ENCODE measurements at places on chromosomes 16 and 17. TPM values are rescaled to one million over a fixed set of nuclear protein-coding genes. Genes with fewer than 3 reads are reported as not detected.

DNA sequence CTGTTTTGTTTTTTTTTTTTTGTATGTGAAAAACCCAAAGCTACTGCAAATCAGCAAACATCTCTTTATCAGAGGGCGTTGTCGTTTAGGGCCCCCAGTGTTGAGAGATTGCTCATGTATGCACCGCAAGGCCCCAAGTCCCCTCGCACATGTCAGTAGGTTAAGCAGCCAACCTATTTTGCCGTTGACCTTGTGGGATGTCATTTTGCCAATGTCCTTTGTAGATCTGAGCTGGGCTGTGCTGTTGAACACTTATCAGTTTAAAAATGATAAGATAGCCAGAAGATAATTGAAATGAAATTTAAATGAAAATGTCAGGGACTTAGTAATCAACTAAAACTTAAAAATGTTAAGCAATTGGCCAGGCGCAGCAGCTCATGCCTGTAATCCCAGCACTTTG lies 26.2 kb downstream of the ARSG start:
- no peaks in the 10 kb centered on the region for H3K36me3 ChIP-seq
- DNase-seq: no peak
- H3K27me3 ChIP-seq: no peaks in the 10 kb centered on the region
- peaks cover 45% of the 10 kb centered on the region for H3K4me1 ChIP-seq

DNA sequence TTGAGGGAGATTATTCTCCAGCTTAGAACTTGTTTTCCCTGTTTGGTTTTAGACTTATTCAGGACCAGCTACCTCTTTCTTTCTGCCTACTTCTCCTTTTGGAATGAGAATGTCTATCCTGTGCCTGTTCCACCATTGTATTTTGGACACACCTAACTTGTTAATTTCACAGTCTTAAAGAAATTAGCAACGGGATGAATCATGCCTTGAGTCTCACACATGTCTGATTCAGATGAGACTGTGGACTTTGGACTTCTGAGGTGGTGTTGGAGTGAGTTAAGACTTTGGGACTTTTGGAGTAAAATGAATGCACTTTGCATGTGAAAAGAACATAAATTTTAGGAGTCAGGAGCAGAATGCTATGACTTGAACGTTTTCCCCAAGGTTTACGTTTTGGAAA lies 581.4 kb downstream of the CDH11 start:
- no peak overlapping the region for H3K27ac ChIP-seq
- H3K4me3 ChIP-seq: no peak overlapping the region
- DNase-seq: no peak
- no peaks in the 10 kb centered on the region for H3K27me3 ChIP-seq
- H3K4me1 ChIP-seq: no peaks in the 10 kb centered on the region

Gene TMEM88
- 11.3 TPM for total RNA-seq

Gene HEATR3
- total RNA-seq: 19.6 TPM

Gene TBX6
- 3.5 TPM for total RNA-seq

Gene TMEM231
- 13.1 TPM for total RNA-seq

DNA sequence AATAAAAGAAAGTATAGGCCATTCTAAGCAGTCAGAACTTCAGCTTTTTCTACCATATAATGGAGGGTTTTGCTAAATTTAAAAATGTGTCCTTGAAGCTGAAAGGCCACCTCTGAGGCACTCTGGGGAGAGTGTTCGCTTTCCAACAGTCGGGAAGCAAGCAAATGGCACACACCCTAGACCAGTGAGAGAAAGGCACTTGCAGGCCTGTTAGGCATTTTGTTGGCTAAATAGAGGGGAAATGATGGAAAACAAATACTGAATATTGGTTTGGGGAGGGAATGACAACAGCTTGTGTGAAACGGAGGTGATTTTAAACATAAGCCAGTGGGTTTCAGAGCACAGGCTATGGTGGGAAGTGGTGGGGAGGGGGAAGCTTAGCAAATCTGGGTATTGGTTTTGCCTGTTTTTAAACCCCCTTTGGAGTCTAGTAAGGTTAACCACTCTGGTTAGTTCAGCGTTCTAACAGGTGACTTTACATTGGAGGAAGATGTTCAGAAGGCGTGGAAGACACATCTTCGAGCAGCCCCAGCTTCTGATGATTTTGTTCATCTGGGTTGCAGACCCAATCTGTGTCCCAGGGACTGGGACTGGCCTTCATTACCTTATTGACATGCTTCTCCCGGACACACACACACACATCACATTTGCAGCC lies 90.5 kb downstream of the PRKCA start:
- DNase-seq: no peak
- H3K27ac ChIP-seq: no peak overlapping the region
- H3K36me3 ChIP-seq: peaks cover 3% of the 10 kb centered on the region

Gene HCRT
- not detected for total RNA-seq

Gene NSF
- total RNA-seq: 28.6 TPM

DNA sequence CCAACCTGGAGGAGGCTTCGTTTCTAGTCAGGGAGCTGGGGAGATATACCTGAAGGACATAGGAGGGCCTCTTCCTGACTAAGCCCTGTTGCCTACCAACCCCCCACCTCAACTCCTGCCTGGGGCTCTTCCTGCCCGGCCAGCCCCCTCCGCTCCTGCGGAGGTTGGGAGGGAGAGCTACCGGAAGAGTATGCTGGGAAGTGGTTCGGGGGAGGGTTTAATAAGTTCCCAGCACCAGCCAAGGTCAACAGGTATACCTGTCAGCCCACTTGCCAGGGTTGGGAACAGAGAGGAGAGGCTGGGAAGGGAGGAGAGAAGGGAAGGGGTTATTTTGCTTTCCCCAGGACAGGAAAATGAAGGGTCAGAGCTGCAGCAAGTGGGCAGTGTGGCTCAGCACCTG lies 4.7 kb downstream of the PPP1R1B start:
- H3K4me3 ChIP-seq: no peak overlapping the region
- peaks cover 9% of the 10 kb centered on the region for H3K4me1 ChIP-seq
- H3K36me3 ChIP-seq: no peaks in the 10 kb centered on the region
- H3K27ac ChIP-seq: no peak overlapping the region
